ENCODE measurements at places on chromosomes 2 and 18.

- DNase-seq: no peak
Observed at GRCh38 chr2:14776216-14776615, 143.7 kb downstream of the LRATD1 start.

- DNase-seq: no peak
Observed at GRCh38 chr2:122755281-122755780, 999.9 kb downstream of the TSN start.

GRCh38 chr18:71329563-71329962 is 1040.7 kb downstream of the SOCS6 start:
- DNase-seq: no peak

DNA sequence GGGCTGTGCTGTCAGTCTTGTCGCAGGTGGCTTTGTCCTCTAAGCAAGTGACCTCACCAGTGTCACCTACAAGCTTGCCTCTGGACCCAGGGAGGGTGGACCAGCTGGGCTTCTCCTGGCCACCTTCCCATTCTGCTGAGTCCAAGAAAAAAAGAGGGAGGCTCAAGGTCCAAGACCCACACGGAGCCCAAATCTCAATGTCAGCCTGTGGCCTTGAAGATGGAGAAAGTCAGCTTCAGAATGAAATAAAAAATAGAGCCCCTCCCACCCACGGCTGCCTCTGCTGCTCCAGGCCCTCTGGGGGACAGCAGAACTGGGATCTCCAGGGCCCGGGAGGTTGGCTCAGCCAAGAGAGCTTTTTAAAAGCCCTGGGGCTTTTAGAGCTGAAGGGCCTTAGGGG is 145.9 kb downstream of the TNS1 start:
- no peak for DNase-seq

- DNase-seq: no peak
Observed at GRCh38 chr2:172708247-172708646, 27.4 kb upstream of the RAPGEF4 start.

- DNase-seq: no peak
Observed at GRCh38 chr18:43847164-43848091, 570.1 kb upstream of the SYT4 start.

DNA sequence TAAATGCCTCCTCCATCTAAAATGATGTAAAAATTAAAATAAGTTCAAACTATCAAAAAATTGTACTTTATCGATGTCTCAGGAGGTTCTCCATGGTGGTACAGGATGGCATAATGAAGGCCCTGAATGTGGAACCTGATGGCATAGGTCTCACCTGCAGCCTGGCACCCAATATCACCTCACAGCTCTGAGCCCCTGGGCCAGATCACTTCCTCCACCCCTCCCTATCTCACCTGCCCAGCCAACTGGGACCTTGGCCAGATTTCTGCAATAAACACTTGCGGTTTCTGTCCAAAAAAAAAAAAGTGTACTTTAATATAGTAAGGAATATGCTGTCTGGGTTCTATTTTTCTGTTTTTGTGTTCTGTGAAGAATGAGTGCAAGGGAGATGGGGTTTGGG is 6.7 kb upstream of the RBM45 start:
- no peak for DNase-seq
